ENCODE measurements at places on chromosomes 4 and X.

GRCh38 chr4:72714482-72715279, 145.7 kb upstream of the ADAMTS3 start:
- H3K4me1 ChIP-seq = no peaks in the 10 kb centered on the region
- no peak overlapping the region for H3K27ac ChIP-seq
- no peaks in the 10 kb centered on the region for H3K27me3 ChIP-seq
- H3K36me3 ChIP-seq = no peaks in the 10 kb centered on the region
- no peak overlapping the region for H3K4me3 ChIP-seq

DNA sequence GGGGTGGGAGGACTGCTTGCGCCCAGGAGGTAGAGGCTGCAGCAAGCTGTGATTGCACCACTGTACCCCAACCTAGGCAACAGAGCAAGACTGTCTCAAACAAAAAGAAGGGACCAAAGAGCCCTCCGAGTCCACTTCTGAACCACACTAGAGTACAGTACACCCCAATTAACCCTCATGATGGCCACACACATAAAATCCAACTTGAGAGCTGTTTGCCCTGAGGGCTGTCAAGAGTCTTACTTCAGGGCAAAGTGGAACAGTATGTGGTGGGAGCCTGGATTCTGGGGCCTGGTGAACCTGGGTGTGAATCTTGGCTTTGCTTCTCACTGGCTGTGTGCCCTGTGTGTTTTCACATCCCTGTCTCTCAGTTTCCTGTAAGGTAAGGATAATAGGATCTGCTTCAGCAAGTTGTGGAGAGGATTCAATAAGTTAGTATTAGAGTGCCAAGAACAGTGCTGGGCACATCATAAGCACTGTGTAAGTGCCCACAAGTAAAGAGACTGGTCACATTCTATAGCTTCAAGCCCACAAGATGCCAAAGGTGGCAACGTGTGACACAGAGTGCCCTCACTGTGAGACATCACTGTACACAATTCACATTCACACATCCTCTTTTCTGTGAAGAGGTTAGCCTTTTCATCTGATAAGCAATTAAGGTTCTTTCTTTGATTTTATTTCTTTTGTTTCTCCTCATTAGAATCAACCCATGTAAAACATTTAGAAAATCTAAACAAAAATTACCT, 52.1 kb downstream of the LEF1 start:
- peaks cover 97% of the 10 kb centered on the region for H3K4me1 ChIP-seq
- peak; percentile 48 for DNase-seq
- H3K4me3 ChIP-seq = no peak overlapping the region
- no peaks in the 10 kb centered on the region for H3K27me3 ChIP-seq
- no peak overlapping the region for H3K27ac ChIP-seq

DNA sequence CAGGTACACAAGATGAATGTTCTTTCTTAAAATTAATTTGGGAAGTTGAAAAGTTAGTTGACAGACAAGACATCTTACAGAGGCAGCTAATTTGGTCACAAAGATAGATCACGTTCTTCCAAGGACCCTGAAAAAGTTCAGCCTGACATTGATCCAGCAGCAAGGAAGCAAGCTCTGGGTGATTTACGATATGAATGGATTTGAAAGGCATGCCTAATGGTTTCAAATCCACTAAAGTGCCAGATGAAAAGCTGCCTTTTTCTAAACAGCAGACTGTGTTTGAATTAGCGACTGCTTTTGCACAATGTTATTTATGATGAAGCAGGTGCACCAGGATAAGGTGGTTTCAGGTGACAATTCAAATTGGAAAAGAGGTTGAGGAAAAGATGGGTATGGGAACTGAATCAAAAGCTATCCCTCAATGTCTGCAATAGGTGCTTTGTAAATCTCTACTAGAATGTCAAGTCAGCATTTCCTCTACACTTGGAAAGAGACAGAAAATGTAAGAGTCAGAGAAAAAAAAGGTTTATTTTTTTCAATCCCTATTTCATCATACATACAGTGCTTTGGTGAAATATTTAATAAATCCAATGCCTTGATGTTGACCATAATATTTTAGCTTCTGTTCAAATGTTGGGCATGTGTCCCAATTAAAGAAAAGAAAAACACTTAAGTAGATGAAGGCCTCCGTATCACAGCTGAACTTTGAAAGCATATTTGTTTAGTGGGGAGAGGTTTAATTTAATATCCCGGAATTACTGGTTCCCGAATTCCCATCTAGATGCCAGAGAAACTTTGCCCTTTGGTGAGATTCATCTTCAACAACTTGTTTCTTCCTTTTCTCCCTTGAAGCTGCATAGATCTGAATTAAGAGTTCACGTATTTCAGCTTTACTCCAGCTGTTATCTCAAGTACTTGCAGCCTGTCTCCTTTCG, 6.0 kb downstream of the RASGEF1B start:
- no peaks in the 10 kb centered on the region for H3K36me3 ChIP-seq
- no peak overlapping the region for H3K4me3 ChIP-seq
- peaks cover 16% of the 10 kb centered on the region for H3K4me1 ChIP-seq
- DNase-seq = no peak
- H3K27me3 ChIP-seq = no peaks in the 10 kb centered on the region

- H3K27ac ChIP-seq = no peak overlapping the region
- no peaks in the 10 kb centered on the region for H3K36me3 ChIP-seq
- no peaks in the 10 kb centered on the region for H3K27me3 ChIP-seq
- no peak for DNase-seq
Measured at GRCh38 chr4:156832886-156833285, 138.7 kb downstream of the PDGFC start.

- no peaks in the 10 kb centered on the region for H3K27me3 ChIP-seq
- H3K27ac ChIP-seq = no peak overlapping the region
- no peak for DNase-seq
- H3K4me1 ChIP-seq = peaks cover 6% of the 10 kb centered on the region
- H3K4me3 ChIP-seq = no peak overlapping the region
- no peaks in the 10 kb centered on the region for H3K36me3 ChIP-seq
Measured at GRCh38 chrX:107701493-107702121, 73.3 kb downstream of the PRPS1 start.

- no peak overlapping the region for H3K27ac ChIP-seq
- H3K4me3 ChIP-seq = no peak overlapping the region
- H3K4me1 ChIP-seq = no peaks in the 10 kb centered on the region
- no peak for DNase-seq
- no peaks in the 10 kb centered on the region for H3K27me3 ChIP-seq
- no peaks in the 10 kb centered on the region for H3K36me3 ChIP-seq
Measured at GRCh38 chr4:10877076-10877475, 192.5 kb upstream of the CLNK start.

GRCh38 chrX:154734061-154734781, 16.7 kb downstream of the GAB3 start:
- peak overlapping the region; percentile 61 for H3K27ac ChIP-seq
- DNase-seq = peak; percentile 57
- peaks cover 90% of the 10 kb centered on the region for H3K4me1 ChIP-seq
- no peaks in the 10 kb centered on the region for H3K27me3 ChIP-seq
- peak overlapping the region; percentile 43 for H3K4me3 ChIP-seq
- H3K36me3 ChIP-seq = no peaks in the 10 kb centered on the region

GRCh38 chr4:86558258-86558657, 35.9 kb upstream of the PTPN13 start:
- no peaks in the 10 kb centered on the region for H3K36me3 ChIP-seq
- H3K27ac ChIP-seq = no peak overlapping the region
- no peak overlapping the region for H3K4me3 ChIP-seq

GRCh38 chrX:49037883-49038475, 5.2 kb downstream of the TFE3 start:
- H3K27me3 ChIP-seq = no peaks in the 10 kb centered on the region
- peaks cover 9% of the 10 kb centered on the region for H3K36me3 ChIP-seq
- no peak overlapping the region for H3K27ac ChIP-seq

GRCh38 chrX:71953946-71954345, 43.3 kb downstream of the NHSL2 start:
- H3K4me1 ChIP-seq = no peaks in the 10 kb centered on the region
- DNase-seq = no peak
- no peaks in the 10 kb centered on the region for H3K27me3 ChIP-seq
- no peak overlapping the region for H3K27ac ChIP-seq

- H3K27me3 ChIP-seq = no peaks in the 10 kb centered on the region
- peaks cover 69% of the 10 kb centered on the region for H3K4me1 ChIP-seq
- no peak for DNase-seq
- H3K27ac ChIP-seq = no peak overlapping the region
- H3K4me3 ChIP-seq = no peak overlapping the region
- H3K36me3 ChIP-seq = no peaks in the 10 kb centered on the region
Measured at GRCh38 chr4:7852568-7853185, 87.0 kb downstream of the AFAP1 start.

GRCh38 chr4:118338518-118338917, 14.3 kb downstream of the PRSS12 start:
- DNase-seq = no peak
- H3K27ac ChIP-seq = no peak overlapping the region
- H3K36me3 ChIP-seq = no peaks in the 10 kb centered on the region
- H3K27me3 ChIP-seq = peaks cover 4% of the 10 kb centered on the region
- no peaks in the 10 kb centered on the region for H3K4me1 ChIP-seq
- H3K4me3 ChIP-seq = no peak overlapping the region

GRCh38 chrX:124239324-124239723, 93.1 kb upstream of the TEX13D start:
- DNase-seq = no peak
- H3K36me3 ChIP-seq = no peaks in the 10 kb centered on the region
- no peaks in the 10 kb centered on the region for H3K27me3 ChIP-seq
- H3K4me1 ChIP-seq = peaks cover 25% of the 10 kb centered on the region
- H3K27ac ChIP-seq = no peak overlapping the region

GRCh38 chr4:85703096-85703495, 228.1 kb downstream of the ARHGAP24 start:
- no peaks in the 10 kb centered on the region for H3K36me3 ChIP-seq
- no peak for DNase-seq
- no peaks in the 10 kb centered on the region for H3K4me1 ChIP-seq
- H3K27ac ChIP-seq = no peak overlapping the region
- no peaks in the 10 kb centered on the region for H3K27me3 ChIP-seq
- H3K4me3 ChIP-seq = no peak overlapping the region

- H3K27me3 ChIP-seq = no peaks in the 10 kb centered on the region
- no peak overlapping the region for H3K4me3 ChIP-seq
- no peaks in the 10 kb centered on the region for H3K36me3 ChIP-seq
- H3K4me1 ChIP-seq = no peaks in the 10 kb centered on the region
- no peak overlapping the region for H3K27ac ChIP-seq
Measured at GRCh38 chr4:24643774-24644520, 59.6 kb upstream of the DHX15 start.

DNA sequence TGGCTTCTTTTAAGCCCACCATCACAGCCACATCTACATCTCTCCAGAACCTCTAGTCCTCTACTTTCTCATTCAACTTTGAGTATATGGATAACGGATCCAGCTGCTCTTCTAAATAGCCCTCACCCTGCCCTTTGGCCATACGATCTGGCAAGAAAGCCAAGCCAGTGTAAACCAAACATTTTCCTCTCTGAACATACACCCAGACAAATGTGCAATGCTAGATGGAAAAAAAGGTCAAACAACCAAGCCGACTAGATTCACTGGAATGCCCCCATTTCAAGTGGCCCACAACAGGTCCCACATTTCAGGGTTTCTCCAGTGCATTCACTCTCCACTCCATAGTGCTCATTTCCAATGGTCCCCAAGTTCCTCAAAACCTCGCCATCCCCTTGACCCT, 24.0 kb downstream of the USP46 start:
- DNase-seq = no peak
- no peaks in the 10 kb centered on the region for H3K4me1 ChIP-seq
- no peaks in the 10 kb centered on the region for H3K36me3 ChIP-seq
- H3K27ac ChIP-seq = no peak overlapping the region
- no peak overlapping the region for H3K4me3 ChIP-seq

- no peaks in the 10 kb centered on the region for H3K4me1 ChIP-seq
- DNase-seq = no peak
- no peak overlapping the region for H3K4me3 ChIP-seq
- H3K27ac ChIP-seq = no peak overlapping the region
- H3K36me3 ChIP-seq = no peaks in the 10 kb centered on the region
Measured at GRCh38 chr4:126799971-126800574, 832.7 kb upstream of the INTU start.

DNA sequence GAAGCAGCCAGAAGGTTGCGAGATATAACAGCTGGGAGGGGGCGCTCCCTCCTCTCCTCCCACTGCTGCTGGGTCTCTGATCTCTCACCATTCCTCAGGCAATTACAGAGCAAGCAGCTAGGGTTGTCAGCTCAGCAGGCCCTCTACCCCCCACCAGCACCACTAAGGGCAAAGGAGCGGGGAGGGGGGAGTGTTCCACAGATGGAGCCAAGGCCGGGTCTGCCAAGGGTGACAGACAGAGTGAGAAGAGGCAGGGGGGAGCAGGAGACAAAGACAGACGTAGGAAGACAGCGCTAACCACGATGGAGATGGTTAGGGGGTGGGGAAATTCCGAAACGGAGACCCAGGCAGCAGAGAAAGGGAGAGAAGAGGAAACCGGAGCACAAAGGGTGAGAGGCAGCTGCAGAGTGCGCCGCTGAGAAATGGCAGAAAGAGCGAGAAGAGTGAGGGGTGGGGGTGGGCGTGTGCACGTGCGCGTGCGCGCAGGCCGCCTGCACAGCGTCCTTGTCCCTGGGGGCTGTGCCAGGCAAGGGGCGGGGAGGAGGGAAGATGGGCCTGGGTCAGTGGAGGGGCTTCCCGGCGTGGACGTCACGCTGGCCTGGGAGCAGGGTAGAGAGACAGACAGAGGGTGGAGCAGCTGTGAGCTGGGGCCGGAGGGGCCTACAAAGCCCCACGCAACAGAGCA, 6.9 kb downstream of the L1CAM start:
- H3K4me3 ChIP-seq = no peak overlapping the region
- H3K27ac ChIP-seq = no peak overlapping the region
- H3K4me1 ChIP-seq = no peaks in the 10 kb centered on the region
- peaks cover 5% of the 10 kb centered on the region for H3K27me3 ChIP-seq
- no peaks in the 10 kb centered on the region for H3K36me3 ChIP-seq

- no peaks in the 10 kb centered on the region for H3K36me3 ChIP-seq
- no peaks in the 10 kb centered on the region for H3K4me1 ChIP-seq
- H3K4me3 ChIP-seq = no peak overlapping the region
- H3K27ac ChIP-seq = no peak overlapping the region
- H3K27me3 ChIP-seq = no peaks in the 10 kb centered on the region
Measured at GRCh38 chr4:3775005-3775404, 8.8 kb downstream of the ADRA2C start.

DNA sequence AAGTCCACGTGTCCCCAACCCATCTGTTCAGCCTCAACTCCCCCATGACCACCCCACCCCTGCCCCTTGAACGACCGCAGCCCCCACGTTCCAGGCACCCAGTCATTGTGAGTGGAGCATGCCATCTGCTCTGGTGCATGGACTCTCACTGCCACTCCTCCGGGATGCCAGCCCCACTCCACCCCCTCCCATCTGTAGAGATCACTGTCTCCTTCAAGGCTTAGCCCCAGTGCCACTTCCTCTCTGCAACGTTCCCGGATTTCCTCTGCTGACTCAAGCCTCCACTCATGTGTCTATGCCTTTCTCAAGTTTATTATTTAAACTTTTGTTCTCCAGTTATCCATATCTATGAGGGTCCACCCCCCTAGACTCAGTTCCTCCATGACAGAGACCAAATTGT, 54.0 kb downstream of the MAML3 start:
- DNase-seq = no peak
- H3K4me3 ChIP-seq = no peak overlapping the region
- no peaks in the 10 kb centered on the region for H3K36me3 ChIP-seq
- no peak overlapping the region for H3K27ac ChIP-seq

DNA sequence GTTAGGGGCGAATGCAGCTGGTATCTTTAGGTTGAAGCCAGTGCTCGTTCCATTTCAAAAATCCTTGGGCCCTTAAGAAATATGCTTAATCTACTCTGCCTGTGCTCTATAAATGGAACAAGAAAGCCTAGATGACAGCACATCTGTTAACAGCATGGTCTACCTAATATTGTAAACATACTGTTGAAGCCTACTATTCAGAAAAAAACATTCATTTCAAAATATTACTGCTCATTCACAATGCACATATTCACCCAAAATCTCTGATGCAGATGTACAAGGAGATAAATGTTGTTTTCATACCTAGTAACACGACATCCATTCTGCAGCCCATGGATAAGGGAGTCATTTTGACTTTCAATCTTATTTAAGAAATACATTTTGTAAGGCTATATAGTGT, 106.6 kb downstream of the TBC1D19 start:
- no peaks in the 10 kb centered on the region for H3K4me1 ChIP-seq
- no peak overlapping the region for H3K27ac ChIP-seq
